Germinal center (tissue), 1 donor: ENCODE measurements at places on chromosomes 11 and 22.

GRCh38 chr11:69691463-69691862 is 12.4 kb downstream of the FGF19 start:
- no peak for DNase-seq

GRCh38 chr11:109586789-109587188 is 164.8 kb downstream of the C11orf87 start:
- DNase-seq, result no peak

GRCh38 chr11:128214263-128214662 is 373.1 kb downstream of the ETS1 start:
- DNase-seq, result no peak

DNA sequence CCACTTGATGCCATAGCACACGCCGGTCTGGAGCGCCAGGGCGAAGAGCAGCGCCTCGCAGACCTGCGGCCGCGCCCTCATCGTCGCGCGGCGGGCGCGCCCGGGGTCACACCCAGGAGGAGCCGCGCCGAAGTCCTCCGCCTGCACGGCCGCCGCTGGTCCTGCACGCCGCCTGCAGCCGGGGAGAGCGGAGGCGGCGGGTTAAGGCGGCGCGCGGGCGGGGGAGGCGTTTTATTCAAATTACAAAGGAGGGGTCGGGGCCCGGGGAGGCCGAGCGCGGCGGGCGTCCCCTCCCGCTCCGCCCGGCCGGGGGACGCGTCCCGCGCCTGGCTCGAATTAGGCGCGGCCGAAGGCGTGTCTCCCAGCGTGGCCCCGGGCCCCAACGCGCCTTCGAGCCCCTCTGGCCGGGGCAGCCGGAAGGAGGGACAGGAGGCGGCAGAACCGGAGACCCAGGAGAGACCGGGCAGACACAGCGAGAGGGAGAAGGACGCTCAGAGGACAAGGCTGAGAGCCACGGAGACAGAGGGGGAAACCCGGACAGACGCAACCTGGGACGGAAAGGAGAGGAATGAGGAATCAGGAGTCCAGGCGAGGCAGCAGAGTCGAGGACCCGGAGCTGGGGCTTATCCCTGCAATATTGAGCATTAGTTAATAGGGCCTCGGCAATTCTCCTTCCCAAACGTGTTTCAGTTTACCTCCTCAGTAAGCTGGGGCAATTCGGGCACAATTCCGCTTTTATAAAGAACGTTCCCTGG is at the start of gene WNT11:
WNT11 (minus strand) TSS at position 176 of the 755 bp plus-strand sequence; CDS start at position 81, 95 bp downstream.
- peak; percentile 51 for DNase-seq

GRCh38 chr11:123531325-123531724 is 101.3 kb downstream of the GRAMD1B start:
- DNase-seq, result no peak

DNA sequence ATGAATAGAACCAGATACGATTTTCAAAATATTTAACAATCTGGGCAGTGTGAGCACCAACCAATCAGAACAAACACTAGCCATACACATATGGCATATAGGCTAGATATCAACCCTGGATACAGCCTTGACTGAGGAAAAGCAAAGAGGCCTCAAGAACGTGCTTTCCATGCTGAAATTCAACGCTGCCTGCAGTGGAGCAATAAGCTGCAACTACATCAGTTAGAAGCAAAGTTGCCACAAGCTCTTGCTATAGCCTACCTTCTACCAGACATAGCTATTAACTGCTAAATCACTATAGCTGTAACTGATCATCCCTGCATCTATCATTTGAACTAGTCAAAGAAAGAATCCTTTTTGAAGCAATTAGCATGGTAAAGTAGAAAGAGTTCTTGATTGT is 42.5 kb downstream of the DENND5A start:
- DNase-seq, result no peak

DNA sequence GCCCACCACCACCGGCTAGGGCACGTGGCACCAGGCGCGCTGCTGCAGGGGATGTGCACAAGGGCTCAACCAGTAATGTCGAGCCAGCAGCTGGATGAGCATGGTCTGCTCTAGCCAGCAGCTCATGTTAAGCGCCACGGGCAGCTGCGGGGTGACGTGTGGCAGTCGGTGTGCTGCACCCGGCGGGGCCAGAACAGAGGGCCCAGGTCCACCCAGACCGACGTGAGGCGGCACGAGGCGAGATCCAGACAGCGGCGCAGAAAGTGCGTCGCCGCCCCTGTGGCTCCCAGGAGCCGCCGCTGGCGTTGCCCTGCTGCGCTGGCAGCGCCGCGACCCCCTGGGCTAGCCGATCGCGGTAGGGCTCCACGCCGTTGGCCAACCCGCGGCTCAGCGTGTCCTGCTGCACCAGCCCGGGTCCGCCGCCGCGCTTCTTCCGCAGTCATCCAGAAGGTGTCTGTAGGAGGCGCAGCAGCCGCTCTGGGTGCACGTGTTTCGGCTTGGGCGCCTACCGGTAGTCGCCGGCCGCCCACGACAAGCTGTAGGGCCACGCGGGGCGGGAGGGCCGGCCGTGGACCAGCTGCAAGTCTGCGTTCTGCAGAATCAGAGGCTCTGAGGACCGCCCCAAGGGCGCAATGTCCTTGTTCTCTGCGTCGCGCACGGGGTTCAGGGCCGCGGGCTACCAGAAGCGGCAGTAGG is 4.6 kb upstream of the GALR3 start:
- peak; percentile 82 for DNase-seq

DNA sequence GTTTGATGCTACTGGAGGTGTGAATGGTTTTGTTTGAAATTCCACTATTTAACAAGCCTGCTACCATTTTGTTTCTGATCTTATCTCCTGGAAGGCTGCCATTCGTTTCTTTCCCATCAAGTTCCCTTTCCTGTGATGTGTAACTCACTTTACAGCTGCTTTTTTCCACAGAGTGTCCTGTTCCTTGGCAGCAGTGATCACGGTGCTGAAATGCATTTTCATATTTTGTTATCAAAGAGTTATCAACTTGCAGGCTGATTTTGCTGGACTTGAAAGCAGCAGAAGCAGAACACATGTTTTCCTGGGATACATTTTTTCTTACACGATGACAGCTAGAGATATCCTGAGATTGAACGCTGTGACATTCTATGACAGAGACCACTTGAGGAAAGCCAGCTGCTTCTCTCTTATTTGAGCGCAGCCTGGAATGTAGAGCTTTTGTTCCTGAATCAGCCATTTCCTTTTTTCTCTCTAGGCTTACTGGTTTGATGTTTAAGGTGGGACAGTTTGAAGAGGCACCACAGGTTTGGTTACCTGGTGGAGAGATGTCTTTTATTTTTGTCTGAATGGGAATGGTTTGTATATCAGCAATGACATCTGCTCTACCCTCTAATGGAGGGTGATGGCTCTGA is 34.7 kb downstream of the PRR14L start:
- DNase-seq, result no peak

- DNase-seq, result no peak
Measured at GRCh38 chr22:33163815-33164214, 105.6 kb upstream of the SYN3 start.

DNA sequence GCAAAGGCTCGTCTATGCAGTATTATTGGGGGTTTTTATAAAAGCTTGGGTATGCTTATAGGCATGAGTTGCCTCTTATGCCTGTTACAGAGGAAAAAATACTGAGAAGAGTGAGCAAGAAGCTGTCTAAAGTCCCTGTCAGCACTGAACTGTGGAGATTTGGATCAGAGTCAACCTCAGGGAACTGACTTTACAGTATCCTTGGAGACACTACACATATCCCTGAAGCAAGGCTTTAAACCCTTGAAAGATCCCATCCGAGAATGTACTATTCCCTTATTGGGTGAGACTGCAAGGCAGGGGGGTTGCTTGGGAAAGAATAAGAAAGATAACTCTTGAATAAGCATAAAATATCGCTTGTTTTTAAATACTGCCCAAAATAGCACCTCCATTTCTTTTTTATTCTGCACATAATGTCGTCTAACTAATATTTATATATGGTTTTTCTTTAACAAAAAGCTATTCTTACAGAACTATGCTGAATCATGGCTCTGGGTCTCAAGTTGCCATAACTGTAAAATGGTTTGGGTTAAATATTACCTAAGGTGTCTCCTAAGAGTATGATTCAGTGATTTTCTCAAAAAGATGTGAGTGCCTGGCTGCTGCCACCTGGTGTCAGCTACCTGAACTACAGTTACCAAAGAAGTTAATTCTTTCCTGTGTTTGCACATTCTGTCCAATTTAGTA is 1062.8 kb downstream of the DLG2 start:
- DNase-seq, result peak; percentile 30

GRCh38 chr11:66891851-66892660 is 35.2 kb downstream of the LRFN4 start:
- no peak for DNase-seq

DNA sequence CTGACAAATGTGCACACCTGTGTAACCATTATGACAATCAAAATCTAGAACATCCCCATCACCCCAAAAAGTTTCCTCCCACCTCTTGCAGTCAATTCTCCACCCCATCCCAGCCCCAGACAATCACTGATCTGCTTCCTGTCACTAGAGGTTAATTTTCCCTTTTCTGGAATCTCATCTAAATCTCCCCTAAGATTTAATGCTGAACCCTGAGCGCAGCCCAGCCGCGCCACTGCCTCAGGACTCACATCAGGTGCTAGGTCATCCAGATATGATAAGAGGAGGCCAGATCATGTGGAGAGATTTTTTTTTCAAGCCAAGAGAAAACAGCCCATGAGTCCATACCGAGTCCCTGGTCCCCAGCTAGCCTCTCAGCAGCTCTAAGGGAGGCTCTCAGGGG is 4.3 kb upstream of the TMPRSS13 start:
- no peak for DNase-seq

- no peak for DNase-seq
Measured at GRCh38 chr11:57630171-57630570, 19.5 kb downstream of the YPEL4 start.

DNA sequence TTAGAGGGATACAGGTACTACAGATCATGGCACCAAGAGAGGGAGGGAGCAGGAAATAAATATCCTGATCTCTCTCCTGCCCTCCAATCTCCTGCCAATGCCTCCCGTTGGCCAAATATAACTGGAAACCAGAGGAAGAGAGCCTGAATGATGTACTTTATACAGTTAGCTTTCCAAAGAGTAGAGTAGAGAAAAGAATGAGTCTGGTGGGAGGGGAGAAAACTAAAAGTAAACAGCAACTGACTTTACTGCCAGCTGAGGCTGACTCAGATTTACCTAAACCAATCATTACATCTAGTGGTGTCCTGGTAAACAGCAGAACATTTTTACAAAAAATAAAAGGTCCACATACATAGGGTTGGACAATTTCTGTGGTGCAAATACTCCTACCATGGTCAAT is 5.1 kb downstream of the MPZL3 start:
- DNase-seq, result no peak

DNA sequence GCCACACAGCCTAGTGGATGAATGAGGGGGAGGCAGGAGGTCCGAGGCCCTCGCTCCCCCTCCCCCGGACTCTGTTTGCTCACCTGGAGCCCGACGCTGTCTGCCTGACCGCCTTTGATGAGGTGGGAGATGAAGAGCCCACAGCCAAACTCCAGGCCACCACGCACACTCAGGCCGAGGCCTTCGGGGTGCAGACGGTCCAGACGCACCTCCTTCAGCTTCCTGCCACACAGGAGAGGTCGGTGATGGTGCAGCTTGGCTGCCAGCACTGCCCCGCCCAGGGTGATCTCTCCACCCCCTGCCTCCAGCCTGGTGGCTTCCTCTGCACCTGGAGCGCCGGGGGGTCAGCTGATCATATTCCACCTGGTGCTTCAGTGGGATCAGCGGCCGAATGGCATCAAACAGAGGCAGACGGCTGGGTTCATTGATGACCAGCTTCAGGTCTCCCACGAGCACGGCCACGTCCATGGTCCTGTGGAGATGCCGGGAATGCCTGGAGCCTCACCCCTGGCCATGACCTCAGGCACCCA is 13.1 kb downstream of the USH1C start:
- DNase-seq, result no peak

DNA sequence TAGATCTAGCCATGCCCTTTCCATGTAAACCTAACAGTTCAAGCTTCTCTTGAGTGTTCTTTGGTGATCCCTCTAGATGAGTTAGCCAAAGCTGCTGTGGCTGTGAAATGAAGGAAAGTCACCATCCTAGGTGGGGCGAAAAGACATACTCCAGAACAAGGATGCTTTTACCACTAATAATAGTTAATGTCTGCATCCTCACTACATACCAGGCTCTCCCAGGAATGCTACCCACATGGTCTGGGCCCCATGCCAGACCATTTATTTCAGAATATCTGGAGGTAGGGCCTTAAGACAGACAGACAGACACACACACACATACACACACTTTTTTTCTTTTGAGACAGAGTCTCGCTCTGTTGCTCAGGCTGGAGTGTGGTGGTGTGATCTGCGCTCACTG is 14.7 kb downstream of the ABTB2 start:
- no peak for DNase-seq

- DNase-seq, result no peak
Measured at GRCh38 chr11:50412832-50413231, 380.2 kb downstream of the OR4C45 start.

GRCh38 chr22:37184816-37185541 is 3.1 kb downstream of the C1QTNF6 start:
- no peak for DNase-seq

DNA sequence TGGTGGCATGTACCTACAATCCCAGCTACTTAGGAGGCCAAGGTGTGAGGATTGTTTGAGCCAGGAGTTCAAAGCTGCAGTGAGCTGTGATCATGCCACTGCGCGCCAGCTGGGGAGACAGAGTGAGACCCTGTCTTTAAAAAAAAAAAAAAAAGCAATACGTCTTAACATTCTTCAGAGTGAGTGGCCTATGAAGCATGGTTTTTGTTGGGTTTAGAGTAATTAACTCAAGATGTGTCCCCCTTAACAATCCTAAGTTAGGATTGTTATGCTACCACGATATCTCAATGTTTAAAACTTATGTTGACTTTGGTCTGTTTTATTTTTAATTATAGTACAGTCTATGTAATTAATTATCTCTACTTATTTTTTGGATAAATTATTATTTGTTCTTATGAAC is 156.1 kb downstream of the HIPK3 start:
- DNase-seq, result no peak

- DNase-seq, result no peak
Measured at GRCh38 chr11:108220721-108221336, 1.6 kb downstream of the NPAT start.

GRCh38 chr11:285021-285893 is 3.7 kb upstream of the PGGHG start:
- no peak for DNase-seq

- no peak for DNase-seq
Measured at GRCh38 chr22:46079093-46079860, 71.0 kb upstream of the PPARA start.

DNA sequence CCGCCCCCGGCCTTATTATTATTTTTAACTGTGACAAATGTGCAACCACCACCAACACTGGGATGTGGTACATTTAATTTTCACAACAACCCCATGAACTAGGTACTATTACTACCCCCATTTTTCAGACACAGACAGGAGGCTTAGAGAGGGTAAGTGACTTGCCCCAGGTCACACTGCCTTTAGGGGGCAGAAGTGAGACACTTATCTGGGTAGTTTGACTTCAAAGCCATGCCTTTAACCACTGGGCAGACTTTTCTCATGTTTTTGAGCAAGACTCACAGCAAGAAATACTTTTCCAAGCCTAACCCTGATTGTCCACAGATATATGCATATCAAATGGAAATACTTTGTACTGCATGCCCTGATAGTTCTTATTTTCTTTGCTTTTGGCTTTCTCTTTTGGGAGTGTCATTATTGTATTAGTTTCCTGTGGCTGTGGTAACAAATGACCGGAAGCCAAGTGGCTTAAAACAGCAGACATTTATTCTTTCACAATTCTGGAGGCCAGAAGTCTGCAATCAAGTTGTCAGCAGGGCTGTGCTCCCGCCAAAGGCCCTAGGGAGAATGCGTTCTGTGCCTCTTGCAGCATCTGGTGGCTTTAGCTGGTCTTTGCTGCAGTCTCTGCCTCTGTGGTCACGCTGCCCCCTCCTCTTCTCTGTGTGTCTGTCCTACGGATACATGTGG is 110.8 kb downstream of the GRIK4 start:
- no peak for DNase-seq

GRCh38 chr11:77806993-77807392 is 13.5 kb downstream of the RSF1 start:
- DNase-seq, result no peak
